Brain microvascular endothelial cell (primary cell): ENCODE measurements at places on chromosomes 4 and X.

GRCh38 chr4:52982255-52982945 is 120.3 kb downstream of the RASL11B start:
- DNase-seq: peak; percentile 53

DNA sequence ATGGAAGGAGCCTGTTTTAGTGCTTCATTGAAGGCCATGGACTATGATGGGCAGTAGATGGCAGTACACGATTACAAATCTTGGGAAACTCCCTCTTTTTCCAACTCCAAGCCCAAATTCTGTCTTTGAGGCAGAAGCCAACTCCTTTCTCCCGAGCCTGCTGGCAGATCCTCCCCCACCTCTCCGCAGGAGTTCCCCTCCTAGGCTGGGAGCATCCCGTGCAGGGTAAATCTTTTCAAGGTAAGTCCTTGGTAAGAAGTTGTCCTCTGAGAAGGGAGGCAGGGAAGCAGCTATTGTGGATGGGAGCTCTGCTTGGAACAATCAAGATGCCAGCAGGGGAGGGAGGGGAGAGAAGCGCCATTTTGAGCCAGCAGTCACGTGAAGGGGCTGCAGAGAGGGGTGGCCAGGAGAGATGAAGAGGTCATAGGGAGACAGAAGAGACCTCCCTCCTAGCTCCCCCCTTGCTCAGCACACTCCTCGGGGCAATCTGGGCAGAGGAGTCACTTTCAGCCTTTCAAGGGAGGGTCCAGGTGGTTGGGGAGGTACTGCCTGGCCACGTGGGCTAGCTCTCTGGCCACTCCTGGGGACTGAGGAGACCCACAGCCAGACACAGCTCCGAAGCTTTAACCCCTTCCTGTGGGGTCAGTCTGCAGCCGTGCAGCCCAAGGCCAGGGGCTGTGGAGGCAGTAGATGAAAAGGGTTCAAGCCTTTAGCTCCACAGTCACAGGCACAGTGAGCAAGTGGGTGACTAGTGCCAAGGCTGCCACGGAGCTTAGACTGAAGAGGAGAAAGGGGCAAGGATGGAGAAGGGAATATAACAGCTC is 9.6 kb downstream of the CC2D2A start:
- peak; percentile 87 for DNase-seq

- no peak for DNase-seq
Measured at GRCh38 chr4:158571736-158572135, 50.1 kb downstream of the RXFP1 start.

DNA sequence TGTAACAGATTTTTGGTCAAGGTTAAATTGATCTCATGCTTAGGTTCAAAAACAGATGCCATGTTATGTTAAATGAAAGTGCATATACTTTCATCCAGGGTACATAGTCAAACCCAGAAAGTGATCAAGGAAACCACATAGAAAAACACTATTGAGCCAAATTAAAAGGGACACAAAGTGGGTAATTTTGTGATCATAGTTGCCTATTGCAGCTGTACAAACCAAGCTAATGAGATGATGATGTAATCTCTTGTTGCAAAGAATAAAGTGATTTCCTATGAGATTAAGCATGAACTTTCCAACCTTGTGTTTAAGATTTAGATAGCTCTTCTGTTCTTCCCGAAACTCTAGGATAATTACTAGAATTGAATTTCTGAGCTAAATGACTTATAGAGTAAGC is 20.2 kb upstream of the LIMCH1 start:
- no peak for DNase-seq

GRCh38 chr4:123889507-123889906 is 492.9 kb downstream of the SPRY1 start:
- no peak for DNase-seq

DNA sequence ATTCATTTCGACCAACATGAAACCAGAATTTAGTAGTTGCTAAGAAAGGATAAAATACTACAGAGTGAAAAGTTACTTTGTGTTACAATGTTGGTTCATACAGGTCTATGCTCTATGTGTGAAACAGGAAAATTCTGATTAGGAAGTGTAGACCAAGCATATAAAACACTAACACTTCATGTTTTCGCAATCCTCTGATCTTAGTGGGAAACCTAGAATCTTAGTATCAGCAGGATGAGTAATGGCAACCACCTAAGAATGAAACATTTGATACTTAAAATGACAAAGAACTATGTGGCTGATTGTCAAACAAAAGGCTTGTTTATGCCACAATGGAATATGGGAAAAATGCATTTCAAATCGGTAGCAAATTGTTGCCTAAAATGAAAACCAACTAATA is 116.1 kb downstream of the AMMECR1 start:
- no peak for DNase-seq

DNA sequence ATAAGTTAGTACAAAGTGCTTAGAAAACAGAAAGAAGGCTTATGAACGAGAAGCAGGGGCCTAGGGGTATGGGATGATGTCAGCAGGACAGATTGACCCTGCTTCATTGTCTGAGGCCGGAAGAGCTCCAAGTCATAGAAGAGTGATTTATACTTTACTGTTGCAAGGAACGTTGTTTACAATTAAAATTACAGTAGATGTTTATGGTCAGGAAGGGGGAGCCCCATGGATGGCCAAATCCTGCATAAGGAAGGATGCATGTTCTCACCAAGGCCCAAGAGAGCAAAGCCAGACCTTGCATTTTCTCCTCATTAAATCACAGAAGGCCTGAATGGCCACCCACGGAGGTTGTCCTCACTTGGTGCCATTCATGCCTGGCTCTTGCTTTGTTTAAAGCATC is 115.3 kb downstream of the LDB2 start:
- DNase-seq: no peak

DNA sequence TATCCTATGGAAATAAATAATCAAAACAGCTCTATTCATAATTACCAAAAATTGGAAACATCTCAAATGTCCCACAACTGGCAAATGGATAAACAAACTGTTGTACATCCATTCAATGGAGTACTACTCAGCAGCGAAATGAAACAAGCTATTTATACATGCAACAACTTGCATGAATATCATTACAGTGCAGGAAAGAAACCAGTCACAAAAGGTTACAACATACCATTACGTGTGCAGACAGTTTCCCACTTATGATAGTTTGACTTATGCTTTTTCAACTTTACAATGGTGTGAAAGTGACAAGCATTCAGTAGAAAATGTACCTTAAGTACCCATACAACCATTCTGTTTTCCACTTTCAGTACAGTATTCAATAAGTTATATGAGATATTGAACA is 82.3 kb downstream of the NEK1 start:
- DNase-seq: no peak
